Activated CD4-positive, alpha-beta T cell treated with anti-CD3 and anti-CD28 coated beads, Interleukin-2, amount 50 U/mL, for 4 hours (primary cell): ENCODE measurements at places on chromosomes 3 and 15.
A peak's percentile ranks its signal among the peaks of the same experiment; 100 is the strongest.

DNA sequence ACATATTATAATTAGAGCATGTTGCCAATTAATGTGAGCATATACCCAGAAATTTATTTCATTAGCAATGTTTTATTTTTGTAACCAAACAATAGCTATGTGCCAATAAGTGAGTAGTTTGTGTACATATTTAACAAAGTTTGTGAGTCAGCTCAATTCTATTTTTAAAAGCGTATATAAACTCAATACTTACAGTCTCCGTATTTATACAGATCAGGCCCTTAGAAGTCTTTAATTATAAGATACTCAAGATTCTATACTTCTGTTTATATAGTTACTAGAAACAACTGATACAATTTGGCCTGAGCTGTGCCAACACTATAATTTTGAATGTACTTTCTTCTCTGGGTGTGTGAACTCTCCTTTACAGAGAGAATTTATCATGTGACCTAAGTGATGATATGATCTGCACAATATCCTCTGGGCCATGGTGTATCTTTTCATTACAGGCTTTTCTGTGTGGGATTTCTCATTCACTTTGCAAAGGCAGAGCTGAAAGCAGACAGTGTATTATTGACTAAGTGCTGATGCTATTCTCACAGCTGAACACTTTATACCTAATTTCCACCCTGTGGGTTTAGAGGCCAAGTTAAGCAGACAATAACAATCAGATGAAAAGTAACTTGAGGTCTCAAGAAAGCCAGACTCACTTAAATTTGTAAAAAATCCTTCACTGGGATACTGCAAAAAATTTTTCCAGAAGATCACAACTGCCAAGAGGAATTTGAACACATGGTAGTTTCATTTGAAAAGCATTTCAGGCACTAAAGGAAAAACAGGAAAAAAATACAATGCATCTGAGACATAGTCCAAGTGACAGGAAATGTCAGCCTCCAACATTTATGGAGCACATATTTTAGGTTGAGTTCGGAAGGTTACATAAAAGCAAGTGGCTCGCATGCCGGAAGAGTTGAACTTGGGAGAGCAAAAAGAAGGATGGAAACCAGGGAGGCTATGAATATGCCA lies 277.9 kb upstream of the SEMA6D start:
- no peak for DNase-seq

- DNase-seq: peak; percentile 48
Observed at GRCh38 chr15:66603301-66604179, 37.7 kb upstream of the LCTL start.

GRCh38 chr15:73127302-73127936 lies 75.2 kb downstream of the NEO1 start:
- DNase-seq: no peak

- DNase-seq: no peak
Observed at GRCh38 chr3:83928903-83929302, 1029.9 kb upstream of the CADM2 start.

- DNase-seq: no peak
Observed at GRCh38 chr15:34693053-34693744, 61.6 kb downstream of the GJD2 start.

- no peak for DNase-seq
Observed at GRCh38 chr3:162764808-162765071, 1268.1 kb downstream of the OTOL1 start.

- no peak for DNase-seq
Observed at GRCh38 chr3:45806072-45806471, 9.7 kb upstream of the SLC6A20 start.

- no peak for DNase-seq
Observed at GRCh38 chr3:40582401-40583027, 57.8 kb downstream of the ZNF621 start.

DNA sequence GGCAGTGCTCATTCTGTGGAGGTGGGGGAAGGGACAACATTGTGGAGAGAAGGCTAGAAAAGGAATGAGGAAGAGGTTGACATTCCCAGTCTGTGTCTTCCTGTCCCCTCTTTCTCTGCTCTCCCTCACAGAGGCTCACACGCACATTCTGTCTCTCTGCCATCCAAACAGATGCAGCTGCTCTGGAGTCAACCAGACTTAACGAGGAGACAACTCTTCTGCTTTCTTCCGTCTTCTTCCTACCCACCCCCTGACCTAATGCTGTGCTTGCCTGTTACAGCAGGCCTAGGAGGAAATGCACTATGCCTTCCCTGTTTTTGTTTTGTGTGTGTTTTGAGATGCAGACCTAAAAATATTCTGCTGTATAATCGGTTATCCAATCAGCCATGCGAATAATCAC lies 121.9 kb downstream of the CACNA1D start:
- DNase-seq: no peak

DNA sequence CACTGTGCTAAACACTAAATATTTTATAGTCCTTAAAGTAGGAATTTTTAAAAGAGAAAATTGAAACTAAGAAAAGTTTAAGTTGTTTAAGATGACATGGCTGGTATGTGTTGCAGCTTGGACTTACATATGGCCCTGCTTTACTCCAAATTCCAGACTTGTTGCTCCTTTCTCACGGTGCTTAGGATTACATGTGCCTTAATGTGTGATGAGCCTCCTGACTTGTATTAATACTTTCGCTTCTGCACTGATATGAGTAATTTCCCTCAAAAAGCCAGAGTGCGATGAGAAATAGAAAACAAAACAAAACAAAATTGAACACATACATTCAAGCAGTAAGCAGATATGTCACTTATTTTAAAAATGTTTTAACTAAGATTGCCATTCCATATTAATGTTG lies 250.2 kb downstream of the VGLL3 start:
- no peak for DNase-seq

- no peak for DNase-seq
Observed at GRCh38 chr15:93517176-93517575, 428.2 kb upstream of the RGMA start.

DNA sequence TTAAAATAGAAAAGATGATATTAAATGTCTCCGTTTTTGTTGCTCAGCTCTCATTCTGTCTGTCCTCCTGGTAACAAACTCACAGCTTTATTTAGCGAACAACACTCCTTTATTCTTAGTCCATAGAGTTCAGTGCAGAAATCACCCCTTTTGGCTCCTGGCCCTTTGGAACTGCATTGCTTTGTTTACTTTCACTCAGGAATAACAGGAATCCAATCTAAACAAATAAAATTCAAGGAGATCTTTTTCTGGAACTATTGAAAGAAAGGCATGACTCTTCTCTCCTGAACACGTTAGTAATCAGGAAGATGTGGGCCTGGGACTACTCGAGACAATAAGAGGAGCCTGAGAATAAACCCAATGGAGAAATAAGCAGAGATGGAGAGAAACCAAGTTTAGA lies 409.2 kb downstream of the DIPK2A start:
- DNase-seq: no peak

DNA sequence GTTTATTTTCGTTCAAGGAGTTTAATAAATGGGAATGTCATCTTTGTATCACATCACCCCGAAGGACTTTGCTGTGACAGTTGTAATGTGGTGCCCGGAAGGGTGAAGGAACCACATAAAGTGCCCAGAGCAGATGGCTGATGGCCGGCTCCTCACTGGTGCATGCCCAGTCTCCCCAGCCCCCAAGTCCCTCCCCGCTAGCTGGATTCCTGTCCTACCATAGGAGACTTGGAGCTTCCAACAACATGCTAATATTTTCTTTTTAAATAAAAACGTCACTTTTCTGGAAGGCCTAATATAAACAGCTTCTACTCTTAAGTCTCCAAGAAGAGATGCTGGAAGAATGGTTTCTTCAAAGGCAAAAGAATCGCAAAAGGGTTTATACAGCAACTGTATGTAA lies 273.9 kb upstream of the LRTM1 start:
- DNase-seq: no peak

- no peak for DNase-seq
Observed at GRCh38 chr3:76656531-76657070, 383.3 kb upstream of the ROBO2 start.

DNA sequence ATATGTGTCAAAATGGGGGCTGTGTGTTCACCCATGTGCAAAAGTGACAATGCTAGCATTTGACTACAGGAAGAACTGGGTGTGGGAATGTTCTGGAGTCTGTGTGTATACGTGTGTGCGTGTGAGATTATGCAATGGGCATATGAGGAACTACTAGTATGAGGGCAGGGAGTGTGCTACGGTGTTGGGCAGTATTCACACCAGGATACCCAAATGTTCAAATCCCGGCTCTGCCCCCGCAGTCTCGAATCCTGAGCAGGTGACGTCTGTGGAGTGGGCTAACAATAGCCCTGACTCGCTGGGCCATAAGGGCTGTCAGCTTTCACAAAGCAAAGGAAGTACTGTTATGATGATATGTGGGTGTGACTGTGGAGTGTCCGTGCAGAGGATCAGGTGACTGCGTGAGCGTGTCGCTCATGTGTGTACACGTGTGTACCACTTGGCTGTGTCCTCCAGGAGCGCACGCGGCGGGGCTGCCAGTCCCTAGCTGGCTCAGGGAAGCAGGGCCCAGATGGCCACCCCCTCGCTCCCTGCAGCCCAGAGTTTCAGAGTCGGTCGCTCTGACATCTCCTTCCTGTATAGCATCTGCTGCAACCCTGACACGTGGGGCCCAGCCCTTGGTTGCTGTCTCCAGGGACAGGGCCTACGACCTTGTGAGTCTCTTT lies 27.2 kb downstream of the IQSEC1 start:
- no peak for DNase-seq

DNA sequence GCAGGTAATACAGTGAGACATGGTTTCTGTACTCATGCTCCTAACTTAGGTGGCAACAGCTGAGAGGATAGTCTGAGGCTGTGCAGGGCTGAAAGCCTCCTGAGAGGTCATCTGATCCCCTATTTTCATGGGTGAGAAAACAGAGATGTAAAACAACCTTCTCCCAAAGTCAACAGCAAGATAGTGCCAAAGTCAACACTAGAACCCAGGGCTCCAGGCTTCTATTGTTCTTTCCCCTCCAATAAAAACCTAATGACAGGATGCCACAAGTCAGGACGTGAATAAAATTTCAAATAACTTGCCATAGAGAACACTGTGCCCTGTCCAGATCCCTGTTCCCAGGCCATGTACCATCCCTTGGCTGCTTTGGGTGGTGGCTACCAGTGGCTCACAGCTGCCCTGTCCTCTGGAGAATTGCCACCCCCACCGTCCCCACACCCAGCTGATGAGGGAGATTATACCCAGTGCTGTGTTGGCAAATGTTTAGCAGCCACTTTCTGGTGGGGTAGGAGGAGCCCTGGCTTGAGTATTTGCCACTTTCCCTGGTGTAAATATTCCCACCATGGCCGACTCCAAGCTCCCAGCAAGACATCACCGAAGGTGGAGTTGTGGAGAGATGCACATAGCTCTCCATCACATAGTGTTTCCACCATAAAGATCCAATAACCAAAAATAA lies 54.8 kb downstream of the SRGAP3 start:
- DNase-seq: no peak

- DNase-seq: no peak
Observed at GRCh38 chr3:80655216-80655615, 887.4 kb upstream of the ROBO1 start.

GRCh38 chr15:67999320-68000100 lies 54.6 kb upstream of the PIAS1 start:
- no peak for DNase-seq

DNA sequence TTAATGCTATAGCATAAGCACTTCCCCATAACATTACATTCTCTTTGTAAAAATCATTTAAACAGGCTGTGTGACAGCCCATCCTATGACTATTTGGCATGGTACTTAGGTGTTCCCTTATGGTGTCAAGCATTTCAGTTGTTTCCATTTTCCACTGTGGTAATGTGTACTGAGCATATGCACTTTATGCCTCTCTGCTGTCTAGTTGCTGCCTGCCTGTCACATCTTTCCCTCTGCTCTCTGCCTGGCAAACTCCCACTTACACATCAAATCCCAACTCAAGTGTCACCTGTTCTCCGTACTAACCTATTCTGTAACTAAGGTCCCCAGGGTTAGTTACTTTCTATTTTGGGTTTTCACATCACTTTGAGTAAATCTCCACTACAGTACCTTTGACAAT lies 84.4 kb upstream of the STRIT1 start:
- DNase-seq: no peak

DNA sequence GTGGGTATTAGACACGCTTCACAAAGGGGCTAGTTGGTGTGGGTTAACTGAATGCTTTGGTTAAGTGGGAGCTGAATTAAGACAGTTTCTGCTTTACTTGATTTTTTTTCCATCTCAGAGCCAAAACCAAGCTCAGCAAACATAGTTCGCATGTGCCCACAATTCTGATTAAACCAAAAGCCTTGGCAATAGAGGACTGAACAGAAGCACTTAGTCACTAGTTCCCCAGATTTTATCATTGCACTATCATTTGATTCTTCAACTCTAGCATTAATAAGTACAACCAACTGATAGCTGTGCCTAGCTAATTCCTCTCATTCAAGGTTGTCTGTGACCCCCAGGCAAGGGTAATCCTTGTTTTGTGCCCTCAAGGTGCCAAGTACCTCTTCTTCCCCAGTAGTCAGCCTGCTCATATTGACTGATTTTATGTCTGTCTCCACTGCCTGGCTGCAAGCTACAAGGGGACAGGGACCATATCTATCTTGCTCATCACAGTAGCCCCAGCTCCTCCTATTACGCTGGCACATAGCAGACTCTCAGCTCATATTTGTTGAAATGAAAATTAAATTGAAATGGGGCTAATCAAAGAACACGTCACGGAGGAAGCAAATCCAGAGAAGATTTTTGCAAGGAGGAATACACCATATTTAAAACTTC lies 9.9 kb upstream of the ARHGEF3 start:
- no peak for DNase-seq

DNA sequence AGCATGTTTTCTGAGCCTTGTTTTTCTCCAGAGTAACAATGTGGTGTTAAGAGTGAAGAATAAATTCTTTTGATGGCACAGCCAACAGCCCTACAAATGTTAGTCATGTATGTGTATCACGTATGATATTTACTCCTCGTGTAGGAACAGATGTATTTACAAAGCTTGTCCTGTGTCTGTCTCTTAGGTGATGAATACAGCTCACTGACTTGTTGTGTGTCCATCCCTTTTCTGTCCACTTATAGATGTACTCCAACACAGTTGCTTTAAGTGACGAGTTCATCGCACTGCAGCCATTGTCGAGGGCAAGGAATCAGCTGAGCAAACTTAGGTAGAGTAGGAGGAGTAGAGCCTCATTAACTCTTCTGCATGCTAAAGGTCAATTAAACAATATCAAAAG lies 78.1 kb downstream of the DCUN1D1 start:
- no peak for DNase-seq

DNA sequence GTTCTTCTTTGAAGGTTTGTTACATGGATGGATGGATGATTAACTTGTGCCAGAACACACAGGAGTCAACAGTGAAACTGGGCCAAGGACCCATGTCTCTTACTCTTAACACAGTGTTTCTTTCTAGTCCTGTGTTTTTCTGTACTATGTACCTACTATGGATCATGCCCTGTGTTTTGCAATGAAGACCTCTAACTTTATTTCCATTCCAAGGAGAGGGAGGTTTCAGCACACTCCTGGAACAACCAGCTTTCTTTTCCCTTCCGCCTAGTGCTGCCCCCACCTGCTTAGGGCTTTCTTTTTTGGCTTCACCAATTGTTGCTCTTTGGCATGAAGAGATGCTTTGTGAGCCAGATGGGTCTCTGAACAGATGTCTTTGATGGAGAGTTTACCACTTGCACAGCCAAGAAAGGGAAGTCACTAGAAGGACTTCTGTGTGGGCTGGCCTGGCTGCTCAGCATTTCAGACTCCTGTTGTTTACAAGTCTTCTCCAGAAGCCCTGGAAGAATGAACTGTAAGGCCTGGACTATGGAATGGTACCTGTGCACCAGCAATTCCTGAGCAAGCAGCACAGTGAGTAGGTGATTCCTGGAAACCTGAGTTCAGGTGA lies 44.5 kb downstream of the SNAPC5 start:
- no peak for DNase-seq
